Stimulated activated memory B cell treated with anti-CD40 and anti-IgM and Interleukin-4, amounts not matched to agents 10 μg/mL and 1 μg/mL and 100 μg/mL, for 72 hours (primary cell): ENCODE measurements at places on chromosomes 1 and 21.

GRCh38 chr1:114495486-114495885 is 15.5 kb downstream of the TRIM33 start:
- ATAC-seq, result no peak

DNA sequence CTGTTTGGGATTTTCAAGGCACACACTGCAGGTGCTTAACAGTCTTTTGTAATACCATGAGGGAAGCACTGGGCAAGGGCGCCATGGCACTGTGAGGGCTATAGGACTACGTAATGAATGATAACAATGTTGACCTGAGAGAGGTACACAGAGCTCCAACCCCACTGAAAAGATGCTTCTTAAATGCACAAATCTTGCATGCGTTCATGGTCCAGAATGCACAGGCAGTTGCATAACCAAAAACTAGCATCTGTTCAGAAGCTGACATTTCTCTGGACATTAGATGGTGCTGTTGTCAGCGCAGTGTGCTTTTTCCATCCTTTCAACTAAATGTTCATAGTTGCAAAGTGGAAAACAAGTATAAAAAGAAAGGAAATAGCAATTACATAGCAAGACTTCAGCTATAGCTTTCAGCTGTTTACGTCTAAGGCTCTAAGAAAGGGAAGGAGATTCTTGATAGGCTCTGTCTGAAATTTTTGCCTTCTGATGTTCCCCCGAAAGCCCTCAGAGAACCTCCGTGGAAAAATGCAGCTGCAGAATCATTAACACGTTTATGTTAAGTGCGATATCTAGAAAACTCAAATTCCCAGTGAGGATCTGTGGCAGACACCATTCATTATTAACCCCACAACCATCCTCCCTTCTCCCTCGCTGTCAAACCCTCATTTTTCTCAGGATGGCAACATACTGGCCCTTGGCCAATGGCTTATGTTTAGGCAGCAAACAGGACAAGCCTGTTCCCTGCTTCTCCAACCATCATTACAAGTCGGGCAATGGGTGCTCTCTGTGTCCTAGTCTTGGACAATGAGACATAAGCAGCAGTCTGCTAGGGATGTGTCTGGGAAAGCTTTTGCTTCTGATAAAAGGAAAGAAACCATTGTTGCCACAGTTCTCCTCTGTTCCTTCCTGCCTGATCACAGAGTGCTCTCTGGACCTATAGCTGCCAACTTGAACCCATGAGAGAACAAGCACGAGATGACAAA is 8.2 kb upstream of the TARBP1 start:
- no peak for ATAC-seq

GRCh38 chr1:24178407-24178806 is 8.7 kb downstream of the IFNLR1 start:
- no peak for ATAC-seq

- no peak for ATAC-seq
Measured at GRCh38 chr1:244067893-244068292, 16.8 kb downstream of the ZBTB18 start.

- ATAC-seq, result no peak
Measured at GRCh38 chr1:172356620-172357019, 63.9 kb upstream of the C1orf105 start.

GRCh38 chr1:42935971-42936308 is 22.7 kb downstream of the SLC2A1 start:
- ATAC-seq, result no peak

GRCh38 chr1:58594546-58594945 is 17.5 kb upstream of the TACSTD2 start:
- ATAC-seq, result no peak

- ATAC-seq, result no peak
Measured at GRCh38 chr1:96387785-96388184, 333.8 kb upstream of the PTBP2 start.

DNA sequence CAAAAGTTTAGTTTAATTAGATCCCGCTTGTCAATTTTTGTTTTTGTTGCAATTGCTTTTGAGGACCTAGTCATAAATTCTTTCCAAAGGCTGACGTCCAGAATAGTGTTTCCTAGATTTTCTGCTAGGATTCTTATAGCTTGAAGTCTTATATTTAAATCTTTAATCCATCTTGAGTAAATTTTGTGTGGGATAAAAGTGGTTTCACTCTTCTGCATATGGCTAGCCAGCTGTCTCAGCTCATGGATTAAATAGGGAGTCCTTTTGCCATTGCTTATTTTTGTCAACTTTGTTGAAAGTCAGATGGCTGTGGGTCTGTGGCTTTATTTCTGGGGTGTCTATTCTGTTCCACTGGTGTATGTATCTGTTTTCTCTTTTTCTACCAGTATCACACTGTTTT is 801.3 kb upstream of the ADGRL4 start:
- no peak for ATAC-seq

DNA sequence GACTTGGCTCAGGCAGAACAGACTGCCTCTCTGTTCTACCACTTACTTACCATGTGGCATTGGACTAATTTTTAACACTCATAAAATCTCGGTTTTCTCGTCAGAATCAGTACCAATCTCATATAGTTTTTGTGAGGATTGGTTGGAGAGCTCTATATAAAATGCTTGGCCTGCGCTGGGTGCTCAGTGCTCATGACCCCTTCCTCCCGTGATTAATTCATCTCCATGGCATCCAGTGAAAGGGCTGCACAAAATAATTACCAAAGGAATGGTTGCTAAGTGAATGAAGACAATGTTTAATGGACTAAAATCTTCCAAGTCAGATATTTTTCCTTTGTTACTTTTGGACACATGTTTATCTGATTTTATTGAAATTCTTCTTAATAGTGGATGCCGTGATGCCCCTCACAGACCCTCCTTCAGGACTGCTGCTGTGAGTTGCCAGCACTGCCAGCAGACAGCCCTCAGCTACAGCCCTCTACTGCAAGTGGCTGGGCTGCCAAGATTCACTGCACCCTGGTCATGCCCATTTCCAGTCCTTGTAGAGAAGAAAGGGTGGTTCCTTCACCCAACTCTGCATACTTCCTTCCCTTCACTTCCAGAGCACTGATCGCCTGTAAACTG is 436.5 kb downstream of the LMO4 start:
- ATAC-seq, result no peak

- no peak for ATAC-seq
Measured at GRCh38 chr1:176187001-176187400, 20.1 kb downstream of the COP1 start.

- ATAC-seq, result no peak
Measured at GRCh38 chr21:42580076-42580792, 66.6 kb downstream of the SLC37A1 start.

- no peak for ATAC-seq
Measured at GRCh38 chr1:111973150-111973790, 16.2 kb downstream of the KCND3 start.

DNA sequence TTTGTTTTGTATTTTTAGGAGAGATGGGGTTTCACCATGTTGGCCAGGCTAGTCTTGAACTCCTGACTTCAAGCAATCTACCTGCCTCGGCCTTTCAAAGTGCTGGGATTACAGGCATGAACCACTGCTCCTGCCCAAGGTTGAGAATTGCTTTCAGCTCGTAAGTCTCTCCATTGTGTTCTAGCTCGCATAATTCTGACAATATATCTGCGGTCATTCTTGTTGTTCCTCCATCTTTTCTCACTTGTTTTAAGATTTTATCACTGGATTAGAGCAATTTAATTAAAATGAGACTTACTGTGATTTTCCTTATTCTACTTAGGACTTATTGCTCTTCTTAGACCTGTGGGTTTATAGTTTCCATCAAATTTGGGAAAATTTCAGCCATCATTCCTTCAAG is 102.9 kb downstream of the AHCTF1 start:
- ATAC-seq, result no peak

GRCh38 chr1:88867743-88868521 is 23.4 kb downstream of the GTF2B start:
- no peak for ATAC-seq

DNA sequence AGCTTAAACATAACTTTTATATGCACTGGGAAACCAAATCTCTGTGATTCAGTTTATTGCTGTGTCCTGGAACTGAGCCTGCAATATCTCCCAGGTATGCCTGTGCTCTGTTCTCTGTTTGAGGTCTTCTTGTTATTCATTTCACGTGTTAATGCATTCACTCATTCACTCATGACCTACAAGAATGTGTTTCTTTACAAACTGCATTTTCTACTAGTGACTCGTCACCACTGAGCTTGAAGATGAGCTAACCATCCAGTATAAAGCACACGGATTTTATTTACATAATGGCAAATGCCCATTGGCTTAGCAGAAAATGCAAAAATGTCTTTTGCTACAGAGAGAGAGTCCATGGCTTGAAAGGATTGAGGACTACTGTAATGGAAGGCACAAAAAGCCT is 75.0 kb upstream of the DUSP10 start:
- no peak for ATAC-seq

- no peak for ATAC-seq
Measured at GRCh38 chr1:30815556-30815955, 58.0 kb upstream of the LAPTM5 start.

- no peak for ATAC-seq
Measured at GRCh38 chr1:44377925-44378784, 23.1 kb upstream of the ERI3 start.

GRCh38 chr1:117208580-117208979 is 2.1 kb downstream of the VTCN1 start:
- no peak for ATAC-seq

DNA sequence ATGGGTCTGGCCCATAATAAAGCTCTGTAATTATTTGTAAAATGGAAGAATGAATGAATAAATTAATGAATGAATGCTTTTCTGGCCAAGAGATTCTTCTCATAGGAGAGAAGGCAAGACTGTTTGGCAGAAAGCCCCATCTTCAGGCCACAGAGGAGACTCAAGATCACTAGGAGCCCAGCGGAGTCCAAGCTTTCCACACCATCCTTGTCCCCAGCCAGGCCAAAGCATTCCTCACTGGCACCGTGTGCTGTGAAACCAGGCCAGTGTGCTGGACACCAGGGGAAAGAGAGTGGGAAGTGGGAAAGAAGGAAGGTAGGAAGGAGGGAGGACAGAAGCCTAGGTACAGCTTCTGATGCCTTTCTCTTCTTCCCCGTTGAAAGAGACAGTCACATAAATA is 86.4 kb downstream of the PLXNA2 start:
- ATAC-seq, result no peak

DNA sequence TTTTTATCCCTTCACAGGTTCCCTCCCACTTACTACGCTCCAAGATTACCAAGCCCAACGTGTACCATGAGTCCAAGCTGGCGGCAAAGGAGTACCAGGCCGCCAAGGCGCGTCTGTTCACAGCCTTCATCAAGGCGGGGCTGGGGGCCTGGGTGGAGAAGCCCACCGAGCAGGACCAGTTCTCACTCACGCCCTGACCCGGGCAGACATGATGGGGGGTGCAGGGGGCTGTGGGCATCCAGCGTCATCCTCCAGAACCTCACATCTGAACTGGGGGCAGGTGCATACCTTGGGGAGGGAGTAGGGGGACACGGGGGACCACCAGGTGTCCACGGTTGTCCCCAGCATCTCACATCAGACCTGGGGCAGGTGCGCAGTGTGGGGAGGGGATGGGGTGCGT is 65.7 kb downstream of the POFUT2 start:
- no peak for ATAC-seq

GRCh38 chr21:14888202-14888601 is 176.6 kb downstream of the NRIP1 start:
- no peak for ATAC-seq

DNA sequence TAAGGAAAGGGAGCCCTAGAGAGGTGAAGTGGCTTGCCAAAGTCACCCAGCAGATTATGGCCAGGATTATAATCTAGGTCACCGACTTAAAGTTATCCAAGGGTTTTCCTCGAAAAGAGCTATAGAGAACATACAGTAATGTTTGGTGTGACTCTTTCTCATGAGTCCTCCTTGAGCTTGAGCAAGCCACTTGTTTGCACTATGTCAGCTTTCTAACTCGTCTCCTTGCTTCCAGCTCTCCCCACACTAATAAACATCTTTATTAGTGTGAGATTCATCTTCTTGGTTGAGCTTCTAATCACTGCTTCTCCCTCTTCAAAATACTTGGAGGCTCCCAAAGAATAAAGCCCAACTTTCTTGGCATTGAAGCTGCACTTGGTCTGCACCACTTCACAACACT is 390.0 kb upstream of the USP24 start:
- no peak for ATAC-seq

DNA sequence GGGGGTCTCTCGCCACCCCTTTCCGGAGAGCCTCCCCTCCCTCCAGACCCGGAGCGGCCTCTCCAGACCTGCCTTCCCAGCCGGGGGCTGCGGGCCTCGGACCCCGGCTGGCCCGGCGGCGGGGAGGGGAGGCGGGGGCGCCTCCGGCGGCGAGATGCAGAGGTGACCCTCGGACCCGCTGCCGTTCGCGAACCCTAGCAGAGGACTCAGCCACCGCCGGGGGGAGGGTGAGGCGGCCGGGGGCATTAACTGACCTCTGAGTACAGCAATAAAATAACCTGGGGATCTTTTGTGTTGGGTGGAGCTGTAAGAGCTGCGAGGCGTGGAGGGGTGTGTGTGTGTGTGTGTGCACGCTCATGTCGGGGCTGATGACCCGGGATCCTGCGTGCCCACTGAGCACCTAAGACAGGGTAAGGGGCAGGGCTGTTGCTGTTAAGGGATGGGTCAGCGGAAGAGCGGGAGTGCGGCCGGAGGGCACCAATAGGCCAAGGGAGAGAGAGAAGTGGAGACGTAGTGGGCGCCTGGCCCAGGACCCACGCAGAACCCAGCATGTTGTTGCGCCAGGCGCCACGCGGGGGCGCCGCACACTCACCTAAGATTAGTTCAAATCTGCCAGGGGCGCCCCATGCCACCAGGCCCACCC is 6.3 kb downstream of the HAPLN2 start:
- ATAC-seq, result peak; percentile 56

DNA sequence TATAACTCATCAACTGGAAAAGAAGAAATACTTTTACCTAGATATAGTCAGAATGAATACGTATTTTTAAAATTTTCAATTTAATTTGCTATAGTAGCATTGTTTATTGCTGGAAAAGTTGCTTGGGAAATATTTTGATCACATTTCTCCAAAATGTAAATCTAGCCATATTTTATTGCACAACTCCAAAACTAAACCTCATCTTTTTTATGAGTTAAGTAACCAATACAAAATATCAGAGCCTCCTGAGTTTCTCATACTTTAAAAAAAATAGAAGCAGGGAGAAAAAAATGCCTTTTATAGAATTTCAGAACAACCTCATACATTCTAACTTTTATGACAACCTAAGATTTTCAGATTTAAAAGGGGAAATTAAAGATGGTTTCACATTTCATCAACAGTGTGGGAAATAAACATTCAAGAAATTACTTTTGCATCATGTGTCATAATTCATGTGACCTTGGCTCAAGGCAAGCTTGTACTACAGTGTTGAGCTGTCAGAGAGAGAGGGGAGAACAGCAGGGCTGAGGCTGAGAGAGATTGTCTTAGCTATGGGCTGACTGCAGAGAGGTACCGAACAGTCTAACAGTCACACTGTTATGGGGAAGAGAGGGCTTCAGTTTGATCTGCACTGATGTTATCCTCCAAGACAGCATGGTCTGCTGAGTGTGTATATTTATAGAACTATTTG is 519.0 kb downstream of the LTN1 start:
- peak; percentile 61 for ATAC-seq
